BJ (cell line): ENCODE measurements at places on chromosomes 16 and 17. TPM values are rescaled to one million over a fixed set of nuclear protein-coding genes. Genes with fewer than 3 reads are reported as not detected.

GRCh38 chr16:4522051-4522581 is 16.5 kb downstream of the CDIP1 start:
- no peak for DNase-seq

DNA sequence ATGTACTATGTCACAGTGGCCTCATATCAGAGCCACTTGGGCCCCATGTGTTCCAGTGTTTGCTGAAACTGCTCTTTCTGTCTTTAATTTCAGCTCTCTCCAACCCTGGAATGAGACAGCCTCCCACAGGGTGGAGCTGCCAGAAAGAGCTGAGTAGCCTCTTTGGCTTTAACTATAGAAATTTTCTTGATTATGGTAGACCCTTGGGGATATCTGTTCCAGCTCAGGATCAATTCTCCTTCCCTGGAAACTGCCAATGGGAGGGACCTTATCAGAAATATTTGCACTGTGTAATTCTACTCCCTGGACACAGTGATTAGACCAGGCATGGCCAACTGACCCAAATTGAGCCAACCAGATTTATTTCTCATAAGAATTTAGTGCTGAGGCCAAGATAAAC is 39.0 kb upstream of the KDM8 start:
- no peak for DNase-seq

SUPT6H gene
- 31.7 and 37.1 TPM in 2 replicates for polyA plus RNA-seq

DNA sequence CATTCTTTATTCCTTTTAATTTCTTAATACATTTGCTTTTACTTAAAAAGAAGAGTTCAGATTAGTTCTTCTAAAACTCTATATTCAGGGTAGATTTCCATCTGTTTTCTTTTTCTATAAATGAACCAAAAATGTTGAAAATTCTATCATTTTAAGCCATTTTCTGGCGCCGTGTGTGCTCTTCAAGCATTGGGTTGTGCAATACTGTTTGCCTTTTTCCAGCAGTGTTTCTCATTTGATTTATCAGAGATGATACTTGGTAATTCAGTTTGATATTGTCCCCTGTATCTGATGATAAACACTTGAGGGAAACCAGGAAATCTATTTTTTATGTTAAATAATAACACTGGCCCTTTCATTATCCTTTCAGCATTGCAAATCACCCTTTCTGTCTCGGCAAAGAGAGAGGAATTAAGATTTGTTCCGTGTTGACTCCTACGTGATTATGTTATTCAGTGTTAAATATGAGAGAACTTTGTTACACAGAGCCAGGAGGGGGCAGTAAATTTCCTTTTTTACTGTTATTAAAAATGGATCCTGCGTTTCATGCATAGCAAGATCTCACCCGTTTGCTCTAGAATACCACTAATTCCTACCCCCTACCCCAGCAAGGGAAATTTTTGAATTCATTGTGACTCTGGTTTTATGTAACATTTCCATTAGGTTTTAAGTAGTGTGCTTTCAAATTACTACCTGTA is 606.9 kb upstream of the RBFOX1 start:
- DNase-seq, result no peak

DNA sequence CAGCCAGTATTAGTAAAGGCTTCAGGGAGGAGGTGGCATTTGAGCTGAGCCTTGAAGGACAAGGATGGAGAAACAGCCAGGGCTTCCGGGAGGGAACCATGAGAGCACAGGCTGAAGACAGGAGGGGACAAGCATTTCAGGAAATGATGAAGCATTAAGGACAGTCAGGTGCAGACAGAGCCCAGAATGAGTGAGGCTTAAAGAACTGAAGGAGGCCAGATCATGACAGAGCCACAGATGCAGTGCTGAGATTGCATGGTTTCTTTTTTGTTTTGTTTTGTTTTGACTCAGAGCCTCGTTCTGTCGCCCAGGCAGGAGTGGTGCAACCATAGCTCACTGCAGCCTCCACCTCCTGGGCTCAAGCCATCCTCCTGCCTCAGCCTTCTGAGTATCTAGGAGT is 211.5 kb downstream of the SOX9 start:
- DNase-seq, result no peak

- DNase-seq, result no peak
Measured at GRCh38 chr16:1261131-1261892, 5.4 kb downstream of the TPSD1 start.

DNA sequence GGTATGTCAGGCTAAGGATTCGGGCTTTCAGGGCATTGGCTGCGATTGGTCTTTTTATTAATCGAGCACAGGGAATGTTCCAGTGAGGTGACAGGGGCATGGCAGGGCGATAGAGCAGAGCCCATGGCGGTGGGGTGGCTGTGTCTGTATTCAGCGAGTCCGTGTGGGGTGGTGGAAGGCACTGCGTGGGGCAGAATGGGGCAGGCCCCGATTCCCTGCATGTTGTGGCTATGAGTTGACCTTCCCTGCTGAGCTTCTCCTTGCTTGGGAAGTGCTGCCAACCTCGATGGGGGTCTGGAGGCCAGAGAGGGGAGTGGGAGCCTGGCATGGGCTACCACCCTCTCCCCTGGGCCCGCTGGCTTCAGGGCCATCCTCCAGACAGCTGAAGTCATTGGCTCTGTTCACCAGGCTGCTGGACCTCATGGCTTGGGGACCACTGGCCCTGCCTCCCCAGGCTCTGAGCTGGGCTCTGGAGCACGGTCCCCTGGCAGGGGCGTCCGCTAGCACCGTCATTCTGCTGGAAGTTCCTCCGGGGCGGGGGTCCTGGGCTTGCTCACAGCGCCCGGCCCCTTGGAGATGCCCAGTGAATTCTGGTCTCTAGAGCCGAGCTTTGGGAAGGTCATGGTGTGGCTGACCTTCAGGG is 92.1 kb downstream of the NPIPB11 start:
- DNase-seq, result no peak

CRYBA1 gene
- not detected in 2 replicates for polyA plus RNA-seq

DNAH9 gene
- not detected in 2 replicates for polyA plus RNA-seq

GRCh38 chr16:56611281-56611833 is 3.0 kb downstream of the MT2A start:
- DNase-seq, result no peak

DNA sequence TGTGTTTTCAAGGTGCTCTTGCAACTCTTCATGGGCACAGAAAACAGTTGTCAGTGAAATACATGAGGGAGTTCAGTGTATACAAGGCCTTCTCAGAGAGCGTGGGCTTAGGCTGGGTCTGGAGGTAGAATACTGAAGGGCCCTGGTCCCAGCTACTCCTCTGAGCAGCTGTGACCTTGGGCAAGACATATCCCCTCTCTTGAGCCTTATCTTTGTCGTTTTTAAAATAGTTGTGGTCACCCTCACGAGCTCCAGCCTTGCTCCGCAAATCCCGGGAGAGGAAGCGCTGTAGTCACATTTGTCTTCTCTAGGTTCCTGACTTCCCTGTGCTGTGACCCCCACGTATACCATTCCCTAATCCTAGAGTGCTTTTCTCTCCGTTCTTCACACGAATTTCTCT is 3.6 kb downstream of the ZNRF1 start:
- DNase-seq, result no peak

DNA sequence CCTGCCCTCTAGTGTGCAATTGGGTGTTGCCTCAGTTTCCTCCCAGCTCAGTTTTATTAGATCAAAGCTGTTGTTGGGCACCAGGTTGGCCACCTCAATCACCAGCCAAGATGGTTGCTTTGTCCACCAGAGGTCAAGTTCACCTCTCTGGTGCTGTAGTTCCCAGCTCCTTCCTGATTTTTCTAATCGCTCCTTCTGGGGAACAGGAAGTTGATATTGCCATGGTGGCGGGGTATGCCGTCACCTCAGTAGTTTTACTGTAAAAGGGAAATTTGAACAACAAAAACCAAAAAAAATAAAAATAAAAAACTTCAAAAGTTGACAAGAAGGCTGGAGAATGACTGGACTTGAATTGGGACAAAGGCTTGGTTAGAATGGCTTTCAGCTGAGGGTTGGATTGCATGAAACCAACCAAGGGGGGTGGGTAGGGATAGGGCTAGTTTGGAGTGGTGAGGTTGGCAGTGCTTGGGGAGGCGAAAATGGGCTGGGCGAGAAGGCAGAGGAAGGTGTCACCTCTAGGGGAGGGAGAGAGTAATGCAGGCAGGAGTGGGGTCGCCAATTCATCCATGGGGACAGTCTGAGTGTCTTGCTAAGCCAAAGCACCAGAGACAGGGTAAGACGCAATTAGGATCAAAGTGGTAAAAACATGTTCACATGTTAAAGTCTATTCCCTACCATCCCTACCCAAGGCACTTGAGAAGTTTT is 6.2 kb downstream of the EFNB3 start:
- no peak for DNase-seq

ABCC6 gene
- polyA plus RNA-seq, result 0.87 and 1.2 TPM in 2 replicates

DNA sequence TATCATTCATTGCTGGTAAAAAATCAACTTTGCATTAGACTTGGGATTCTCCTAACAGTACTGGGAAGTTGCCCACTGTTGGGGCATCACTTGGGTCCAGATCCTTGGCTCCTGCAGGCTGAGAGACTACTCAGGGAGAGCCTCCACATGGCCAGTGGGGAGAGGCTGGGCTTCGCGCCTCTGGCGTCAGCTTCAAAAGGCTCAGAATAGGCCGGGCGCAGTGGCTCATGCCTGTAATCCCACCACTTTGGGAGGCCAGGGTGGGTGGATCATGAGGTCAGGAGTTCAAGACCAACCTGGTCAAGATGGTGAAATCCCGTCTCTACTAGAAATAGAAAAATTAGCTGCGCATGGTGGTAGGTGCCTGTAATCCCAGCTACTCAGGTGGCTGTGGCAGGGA is 3.4 kb upstream of the CSHL1 start:
- no peak for DNase-seq

GRCh38 chr16:10466861-10467260 is 81.0 kb downstream of the ATF7IP2 start:
- DNase-seq, result no peak

ZACN gene
- polyA plus RNA-seq, result 0.05 TPM in 1 of 2 replicates, not detected in the other

DNA sequence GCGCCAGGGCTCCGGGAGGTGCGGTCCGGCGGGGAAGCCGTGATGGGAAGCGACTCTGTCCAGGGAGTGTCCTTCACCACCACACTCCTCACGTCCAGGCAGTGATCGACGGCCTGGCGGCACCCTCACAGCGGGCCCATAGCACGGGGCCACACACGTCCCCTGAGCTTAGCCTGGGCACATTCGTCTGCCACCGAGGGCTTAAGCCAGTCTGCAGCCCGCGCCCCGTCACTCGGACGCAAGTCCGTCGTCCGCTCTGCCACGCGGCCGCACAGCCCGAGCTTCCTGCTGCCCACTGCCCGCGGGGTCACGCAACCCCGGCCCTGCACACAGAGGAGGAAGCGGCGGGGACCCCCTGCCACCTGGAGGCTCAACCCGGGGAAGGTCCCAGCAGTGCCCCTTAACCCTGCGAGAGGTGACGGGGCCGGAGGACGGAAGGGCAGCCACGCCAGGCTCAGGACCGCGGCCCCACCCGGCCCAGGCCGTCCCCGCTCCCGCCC is 3.0 kb upstream of the TBX2 start:
- DNase-seq, result no peak

- no peak for DNase-seq
Measured at GRCh38 chr17:56064506-56064905, 88.8 kb upstream of the ANKFN1 start.
